Keratinocyte (primary cell): ENCODE measurements at places on chromosomes 1 and 21.

DNA sequence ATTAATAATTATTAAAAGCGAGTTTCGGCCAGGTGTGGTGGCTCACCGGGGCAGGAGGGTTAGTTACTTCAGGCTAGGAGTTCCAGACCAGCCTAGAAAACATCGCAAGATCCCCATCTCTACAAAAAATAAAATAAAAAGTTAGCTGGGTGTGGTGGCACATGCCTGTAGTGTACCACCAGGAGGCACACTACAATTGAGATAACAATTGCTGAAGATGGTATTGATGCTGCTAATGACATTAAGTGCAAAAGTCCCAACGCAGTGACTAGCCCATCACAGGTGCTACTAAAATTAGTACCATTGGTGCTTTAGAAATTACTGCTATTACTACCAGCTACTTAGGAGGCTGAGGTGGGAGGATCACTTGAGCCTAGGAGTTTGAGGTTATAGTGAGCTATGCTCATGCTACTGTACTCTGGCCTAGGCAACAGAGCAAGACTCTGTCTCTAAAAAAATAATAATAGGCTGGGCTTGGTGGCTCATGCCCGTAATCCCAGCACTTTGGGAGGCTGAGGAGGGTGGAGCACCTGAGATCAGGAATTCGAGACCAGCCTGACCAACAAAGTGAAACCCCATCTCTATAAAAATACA is 156.6 kb downstream of the GREM2 start:
- no peak for DNase-seq

DNA sequence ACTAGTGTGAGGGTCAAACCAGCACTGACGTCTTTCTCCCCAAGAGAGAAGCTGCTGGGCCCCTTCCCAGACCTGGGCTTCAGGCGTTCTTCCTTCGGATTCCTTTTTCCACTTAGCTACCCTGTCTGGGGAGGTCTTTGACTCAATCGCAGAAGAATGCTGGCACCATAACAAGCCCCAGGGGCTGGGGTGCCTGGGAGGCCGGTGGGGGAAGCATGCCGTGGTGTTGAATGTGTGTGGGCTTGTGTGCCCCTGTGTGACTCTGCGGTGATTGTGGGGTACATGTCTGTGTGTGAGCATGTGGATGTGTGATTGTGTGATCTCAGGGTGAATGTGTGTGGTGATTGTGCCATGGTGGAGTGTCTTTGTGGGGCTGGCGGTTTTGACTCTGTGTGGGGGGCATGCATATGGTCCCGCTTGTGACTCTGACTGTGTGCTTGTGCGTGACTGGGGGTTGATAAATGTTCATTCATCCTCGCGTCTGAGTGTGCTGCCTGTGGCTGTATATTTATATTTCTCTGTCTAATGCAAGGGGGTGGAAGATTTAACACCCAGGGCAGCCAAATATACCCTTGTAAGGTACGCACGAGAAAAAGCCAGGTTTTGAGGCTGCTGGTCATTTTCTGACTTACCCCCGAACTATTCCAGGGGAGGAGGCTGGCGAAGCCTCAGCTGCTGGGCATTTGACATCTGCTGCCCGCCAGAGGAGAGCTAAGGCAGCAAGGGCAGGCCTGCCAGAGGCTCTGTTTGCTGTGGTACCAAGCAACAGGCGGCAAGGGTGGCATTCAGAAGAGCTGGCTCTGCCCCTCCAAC is 1.1 kb upstream of the SYNC start:
- peak; percentile 67 for DNase-seq

DNA sequence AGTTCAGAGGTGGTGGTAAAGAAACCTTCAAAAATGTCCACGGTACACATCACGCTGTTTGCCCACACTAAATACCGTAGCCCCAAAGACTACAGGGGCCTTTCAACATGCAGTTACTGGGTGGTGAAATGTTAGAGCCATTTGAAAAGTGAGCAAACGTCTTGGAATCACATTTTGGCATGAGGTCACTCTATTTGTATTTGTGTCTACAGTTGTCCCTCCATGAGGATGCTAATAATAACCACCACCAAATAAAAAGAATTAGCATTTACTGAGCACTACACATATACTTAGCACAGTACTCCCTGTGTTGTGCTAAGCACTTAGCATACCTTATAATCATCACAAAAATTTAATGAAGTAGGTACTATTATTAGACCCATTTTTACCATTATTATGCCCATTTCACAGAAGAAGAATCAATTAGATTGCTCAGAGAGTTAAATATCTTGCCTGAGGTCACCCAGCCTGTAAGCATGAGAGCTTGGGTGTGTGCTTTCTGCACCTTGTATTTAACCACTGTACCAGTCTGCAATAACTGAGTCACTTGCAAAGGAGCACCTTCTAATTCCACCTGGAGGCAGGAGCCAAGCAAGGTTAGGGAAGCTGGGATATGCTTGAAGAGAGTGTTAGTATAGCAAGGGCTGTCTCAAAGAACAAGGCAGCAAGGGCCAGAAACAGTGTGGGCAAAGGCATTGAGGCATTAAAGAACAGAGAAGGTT is 57.4 kb downstream of the DNTTIP2 start:
- DNase-seq: no peak

DNA sequence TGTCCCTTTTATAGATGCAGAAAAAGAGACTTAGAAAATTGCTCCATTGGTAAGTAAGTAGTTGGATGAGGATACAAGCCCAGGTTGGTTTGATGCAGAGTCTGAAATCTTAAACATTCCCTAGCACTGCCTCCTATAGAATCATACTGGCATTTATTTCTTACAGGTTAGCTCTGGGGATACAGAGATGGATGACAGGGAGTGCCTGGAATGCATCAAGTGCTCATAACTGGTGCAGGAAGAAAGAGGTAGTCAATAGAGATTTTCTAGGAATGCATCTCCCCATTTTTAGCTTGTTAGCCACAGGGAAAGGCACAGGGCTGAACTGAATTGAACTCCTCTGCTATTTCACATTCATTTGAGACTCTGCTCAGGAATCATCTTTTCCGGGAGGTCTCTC is 269.0 kb upstream of the USP24 start:
- DNase-seq: no peak

DNA sequence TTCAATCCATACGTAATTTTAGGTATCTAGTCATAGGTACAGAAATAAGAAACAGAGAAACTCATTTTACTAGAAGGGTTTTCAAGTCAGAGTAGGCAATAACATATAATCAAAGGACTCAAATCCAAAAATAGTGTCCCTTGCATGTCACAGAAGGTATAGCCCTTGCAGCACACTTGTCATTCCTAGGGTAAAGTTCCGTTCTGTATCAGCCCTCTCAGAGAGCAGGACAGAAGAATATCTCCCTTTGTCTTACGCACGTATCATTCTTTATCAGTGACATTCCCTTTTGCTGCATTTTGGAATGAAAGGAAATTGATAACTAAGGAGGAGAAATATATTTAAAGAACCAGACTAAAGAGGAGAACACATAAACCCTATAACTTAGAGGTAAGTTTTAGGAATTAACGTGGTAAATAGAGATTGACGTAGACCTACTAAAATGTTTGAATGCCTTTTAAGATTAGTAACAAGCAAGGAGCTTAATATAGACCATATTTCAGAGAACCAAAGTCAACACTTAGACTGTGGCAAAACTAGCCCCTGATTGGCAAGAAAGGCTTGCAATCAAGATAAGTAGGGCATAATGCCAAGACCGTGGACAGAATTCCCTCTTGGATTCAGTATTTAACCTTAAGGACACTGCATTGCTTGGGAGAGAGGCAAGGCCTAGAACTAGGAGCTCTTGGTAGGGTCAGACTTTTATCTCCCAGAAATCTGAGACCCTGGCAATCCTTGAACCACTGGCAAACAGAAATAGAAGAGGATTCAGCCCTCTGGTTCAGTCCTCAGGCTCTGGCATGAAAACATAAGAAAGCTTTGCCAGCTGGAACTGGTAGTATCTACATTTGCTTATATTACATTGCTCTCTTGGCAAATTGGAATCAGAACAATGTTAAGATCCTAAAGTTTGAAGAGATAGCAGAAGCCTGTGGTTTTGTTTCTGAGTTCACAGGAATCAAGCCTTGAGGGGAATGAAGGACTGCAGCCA is 232.1 kb downstream of the ASTN1 start:
- no peak for DNase-seq
